Activated T-cell treated with anti-CD3 and anti-CD28 coated beads, Interleukin-2, amount 50 U/mL, for 24 hours (primary cell): ENCODE measurements at places on chromosomes 2 and 18.

DNA sequence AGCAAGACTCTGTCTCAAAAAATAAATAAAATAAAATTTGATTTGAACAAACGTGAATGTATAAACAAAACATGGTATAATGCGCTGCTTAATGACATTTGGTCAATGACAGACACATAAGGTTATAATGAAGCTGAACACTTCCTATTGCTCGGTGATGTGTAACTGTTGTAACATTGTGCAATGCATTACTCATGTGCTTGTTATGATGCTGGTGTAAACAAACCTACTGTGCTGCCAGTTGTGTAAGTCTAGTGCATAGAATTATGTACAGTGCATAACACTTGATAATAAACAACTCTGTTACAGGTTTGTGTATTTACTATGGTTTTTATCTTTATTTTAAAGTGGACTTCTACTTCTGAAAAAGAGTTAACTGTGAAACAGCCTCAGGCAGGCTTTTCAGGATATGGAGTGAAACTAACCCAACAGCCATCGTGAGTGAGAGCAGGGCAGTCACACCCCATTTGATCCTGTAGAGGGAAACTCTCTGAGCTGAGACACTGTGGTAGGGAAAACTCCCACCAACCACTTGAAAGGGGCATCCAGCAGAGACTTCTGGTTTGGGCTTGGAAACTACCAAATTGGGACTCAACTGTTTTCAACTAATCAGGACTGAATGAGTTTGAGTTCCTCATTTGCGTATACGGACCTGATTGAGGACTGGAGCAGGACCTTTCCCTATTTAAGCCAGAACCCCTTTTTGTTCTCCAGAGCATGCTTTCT is 8.7 kb upstream of the RPRD1A start:
- no peak for DNase-seq

DNA sequence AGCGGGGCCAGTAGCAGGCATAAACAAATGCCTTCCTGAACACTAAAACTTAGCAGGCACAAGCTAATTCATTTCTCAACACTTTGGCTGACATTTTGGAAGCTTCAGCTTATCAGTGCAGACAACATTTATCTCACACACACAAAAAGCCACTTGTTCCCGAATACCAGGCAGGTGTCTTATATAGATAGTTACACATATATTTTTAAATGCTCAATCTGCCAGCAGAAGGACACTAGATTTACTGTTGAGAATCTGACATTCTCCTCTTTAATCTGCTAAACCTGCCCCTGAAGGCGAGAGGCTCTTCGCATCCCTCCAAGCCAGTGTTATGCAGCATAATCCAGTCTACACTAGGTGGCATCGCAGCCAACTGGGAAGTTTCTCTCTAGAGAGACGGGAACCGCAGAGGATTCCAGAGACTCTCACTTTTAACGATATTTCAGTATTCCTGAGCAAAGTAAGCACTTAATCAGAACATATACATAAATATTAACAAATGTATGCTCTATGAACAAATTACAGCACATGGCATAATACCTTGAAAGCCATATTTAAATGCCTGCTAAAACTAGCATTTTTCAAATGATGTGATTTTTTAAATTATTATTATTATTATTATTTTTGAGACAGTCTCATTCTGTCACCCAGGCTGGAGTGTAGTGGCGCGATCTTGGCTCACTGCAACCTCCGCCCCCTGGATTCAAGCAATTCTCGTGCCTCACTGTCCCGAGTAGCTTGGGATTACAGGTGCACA is 90.2 kb upstream of the SCG2 start:
- no peak for DNase-seq

- peak; percentile 50 for DNase-seq
These were observed 645 bp downstream of the KCTD18 start for GRCh38 chr2:200509235-200509611.

GRCh38 chr18:8989017-8989416 is 113.5 kb upstream of the NDUFV2 start:
- no peak for DNase-seq

DNA sequence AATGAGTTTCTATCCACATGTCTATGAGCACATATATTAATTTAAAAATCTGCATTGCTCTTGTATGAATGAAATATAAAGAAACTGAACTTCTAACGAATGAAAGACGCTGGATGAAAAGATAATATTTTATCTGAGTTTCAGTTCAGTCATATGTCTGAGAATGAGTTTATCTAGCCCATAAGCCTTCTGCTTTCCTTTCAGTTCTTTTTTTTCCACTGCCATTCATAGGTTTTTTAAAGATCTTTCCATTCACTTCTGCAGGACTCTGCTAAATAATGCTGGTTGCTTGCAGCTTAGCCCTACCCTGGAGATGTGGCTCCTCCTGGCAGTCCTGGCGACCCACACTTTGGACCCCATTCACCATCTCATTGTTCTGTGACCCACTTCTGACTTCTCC is 109.0 kb downstream of the BCL2 start:
- DNase-seq = no peak

- no peak for DNase-seq
These were observed 160.6 kb downstream of the RIT2 start for GRCh38 chr18:42954887-42955286.

GRCh38 chr2:124316881-124317605 is 292.0 kb downstream of the CNTNAP5 start:
- DNase-seq = no peak
